ENCODE measurements at places on chromosomes 7 and 10.

DNA sequence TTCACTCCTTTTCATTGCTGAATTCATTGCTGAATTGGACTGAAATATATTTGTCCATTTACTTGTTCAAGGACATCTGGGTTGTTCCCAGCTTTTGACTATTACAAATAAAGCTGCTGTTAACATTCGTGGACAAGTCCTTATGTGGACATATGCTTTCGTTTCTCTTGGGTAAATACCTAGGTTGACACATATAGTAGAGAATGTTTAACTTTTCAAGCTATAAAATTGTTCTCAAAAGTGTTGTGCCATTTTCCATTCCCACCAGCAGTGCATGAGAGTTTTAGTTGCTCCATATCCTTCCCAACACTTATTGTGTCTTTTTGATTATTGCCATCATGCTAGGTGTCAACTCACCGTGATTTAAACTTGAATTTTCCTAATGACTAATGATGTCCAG lies 17.5 kb upstream of the CPVL start:
- no peak for DNase-seq

GRCh38 chr10:22500656-22501340 lies 155.5 kb downstream of the SPAG6 start:
- DNase-seq: no peak

- no peak for DNase-seq
Measured at GRCh38 chr7:140810830-140811556, 113.7 kb downstream of the BRAF start.

- no peak for DNase-seq
Measured at GRCh38 chr10:11345224-11346054, 266.0 kb downstream of the USP6NL start.

- DNase-seq: no peak
Measured at GRCh38 chr10:50322077-50322476, 70.8 kb upstream of the ASAH2 start.

GRCh38 chr7:129610709-129611245 lies 743 bp upstream of the NRF1 start:
- DNase-seq: no peak

DNA sequence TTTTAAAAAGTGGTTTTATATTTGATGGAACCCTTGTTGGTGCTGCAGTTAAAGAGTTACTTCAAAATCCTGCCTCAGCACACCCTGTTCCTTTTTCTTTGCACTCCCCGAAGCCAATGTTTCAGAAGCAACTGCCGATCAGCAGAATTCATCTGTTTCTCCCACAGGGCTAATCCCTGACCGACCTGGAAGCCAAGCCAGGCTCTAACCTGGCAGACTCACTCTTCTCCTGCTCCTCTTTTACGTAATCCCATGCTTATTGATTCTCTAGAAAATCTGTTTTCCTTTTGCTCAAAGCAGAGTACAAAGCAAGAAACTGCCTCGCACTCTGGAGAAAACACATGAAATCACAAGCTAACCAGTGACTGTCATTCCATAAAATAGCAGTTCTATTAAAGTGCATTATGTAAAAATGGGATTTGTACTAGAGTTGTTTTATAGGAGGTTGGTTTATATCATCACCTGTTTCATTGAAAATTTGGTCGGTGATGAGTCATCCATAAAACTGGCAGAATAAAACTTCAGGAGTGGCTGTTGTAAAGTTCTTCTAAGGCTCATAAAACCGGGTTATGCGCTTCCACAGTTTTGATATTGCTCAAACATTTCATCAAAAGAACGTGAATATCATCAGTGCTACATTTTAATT lies 99.9 kb downstream of the CNTNAP2 start:
- DNase-seq: no peak

GRCh38 chr10:63265222-63265617 lies 132.1 kb downstream of the NRBF2 start:
- DNase-seq: no peak

Measured in coronary artery (tissue), 2 donors.